ENCODE measurements at places on chromosomes 1 and 21. TPM values are rescaled to one million over a fixed set of nuclear protein-coding genes. Genes with fewer than 3 reads are reported as not detected.

GRCh38 chr1:15492596-15492995 is 16.7 kb downstream of the CELA2B start:
- peaks cover 7% of the 10 kb centered on the region for H3K4me1 ChIP-seq
- H3K27me3 ChIP-seq = no peaks in the 10 kb centered on the region
- H3K27ac ChIP-seq = no peak overlapping the region

DNA sequence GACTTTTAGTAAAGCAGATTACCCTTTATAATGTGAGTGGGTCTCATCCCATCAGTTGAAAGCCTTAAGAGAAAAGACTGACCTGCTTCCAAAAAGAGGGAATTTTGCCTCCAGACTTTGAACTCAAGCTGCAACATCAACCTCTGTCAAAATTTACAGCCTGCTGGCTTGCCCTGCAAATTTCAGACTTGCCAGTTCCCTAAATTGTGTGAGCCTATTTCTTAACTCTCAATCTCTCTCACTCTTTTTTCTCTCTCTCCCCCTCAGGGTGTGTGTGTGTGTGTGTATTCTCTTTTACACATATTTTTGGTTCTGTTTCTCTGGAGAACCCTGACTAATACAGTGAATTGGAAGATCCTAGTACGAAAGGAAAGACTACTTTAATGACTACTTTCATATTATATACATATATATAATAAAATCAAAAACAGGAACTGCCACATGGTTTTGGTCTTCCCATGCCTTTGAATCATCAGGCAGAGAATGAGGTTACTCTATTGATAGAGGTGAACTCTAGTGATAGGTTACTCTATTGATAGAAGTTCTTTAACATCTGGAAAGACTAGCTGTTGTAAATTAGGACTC is 6.4 kb downstream of the OR2C3 start:
- no peaks in the 10 kb centered on the region for H3K36me3 ChIP-seq
- H3K4me1 ChIP-seq = no peaks in the 10 kb centered on the region
- no peak overlapping the region for H3K4me3 ChIP-seq
- no peaks in the 10 kb centered on the region for H3K27me3 ChIP-seq

- no peaks in the 10 kb centered on the region for H3K4me1 ChIP-seq
- H3K27ac ChIP-seq = no peak overlapping the region
- H3K4me3 ChIP-seq = no peak overlapping the region
- no peak for DNase-seq
- peaks cover 7% of the 10 kb centered on the region for H3K27me3 ChIP-seq
Observed at GRCh38 chr1:38068220-38068979, 21.8 kb upstream of the POU3F1 start.

- no peaks in the 10 kb centered on the region for H3K4me1 ChIP-seq
- no peaks in the 10 kb centered on the region for H3K36me3 ChIP-seq
- H3K27me3 ChIP-seq = no peaks in the 10 kb centered on the region
- no peak for DNase-seq
Observed at GRCh38 chr1:219099307-219099706, 74.4 kb upstream of the LYPLAL1 start.

DNA sequence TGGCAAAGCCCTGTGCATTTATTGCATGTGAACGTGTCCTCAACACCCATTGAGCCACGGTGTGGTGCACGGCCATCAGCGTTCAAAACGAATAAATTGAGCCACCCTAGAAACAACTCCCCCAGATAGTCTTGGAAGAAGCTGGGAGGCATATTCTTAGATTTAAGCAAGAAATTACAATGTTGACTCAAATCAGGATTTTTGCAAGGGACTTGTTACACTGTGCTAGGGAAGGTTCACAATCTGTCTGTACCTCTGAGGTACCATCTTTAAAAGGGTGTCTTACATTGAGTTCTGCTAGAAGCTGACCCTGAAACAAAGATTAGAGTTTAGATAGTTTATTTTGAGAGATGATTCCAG is 16.2 kb downstream of the CD247 start:
- no peaks in the 10 kb centered on the region for H3K4me1 ChIP-seq
- no peaks in the 10 kb centered on the region for H3K36me3 ChIP-seq

DNA sequence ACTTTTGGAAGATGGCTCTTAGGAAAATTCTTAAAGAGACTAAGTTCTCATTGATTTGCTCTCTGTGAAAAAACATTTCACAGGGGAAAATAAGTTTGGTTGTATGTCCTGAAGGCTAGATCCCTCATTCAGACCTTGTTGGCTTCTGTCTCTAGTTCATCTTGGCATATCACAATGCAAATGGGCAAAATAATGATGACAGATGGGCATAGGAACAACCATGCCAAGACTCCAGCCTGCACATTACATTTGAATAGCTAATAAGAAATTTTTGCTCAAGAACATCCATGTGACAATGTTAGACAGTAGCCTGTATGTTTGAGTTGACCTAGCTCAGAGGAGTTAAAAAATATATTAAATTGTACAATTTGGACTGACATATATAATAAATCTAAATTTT is 292.9 kb downstream of the PLA2G4A start:
- no peak overlapping the region for H3K27ac ChIP-seq
- H3K4me1 ChIP-seq = no peaks in the 10 kb centered on the region
- H3K36me3 ChIP-seq = no peaks in the 10 kb centered on the region
- no peak overlapping the region for H3K4me3 ChIP-seq
- H3K27me3 ChIP-seq = no peaks in the 10 kb centered on the region

DNA sequence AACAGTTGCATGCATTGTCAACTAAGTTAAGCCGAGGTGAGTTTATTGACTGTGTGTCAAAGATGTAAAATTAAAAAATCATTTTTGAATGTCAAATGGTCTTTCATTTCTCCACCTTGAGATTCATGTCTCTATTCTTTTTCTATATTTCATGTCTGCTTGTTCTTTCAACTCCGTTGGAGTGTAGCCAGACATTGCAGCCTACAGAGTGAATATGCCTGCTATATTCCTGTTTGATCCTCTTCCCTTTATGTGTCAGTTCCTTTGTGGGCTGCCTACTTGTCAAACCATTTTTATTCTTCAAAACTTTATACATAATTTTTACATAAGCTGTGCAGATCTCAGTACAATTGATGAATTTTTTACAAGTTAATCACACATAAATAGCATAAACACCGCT is 1325.8 kb upstream of the PRMT6 start:
- H3K27ac ChIP-seq = no peak overlapping the region
- no peaks in the 10 kb centered on the region for H3K27me3 ChIP-seq
- no peaks in the 10 kb centered on the region for H3K4me1 ChIP-seq
- H3K4me3 ChIP-seq = no peak overlapping the region
- no peaks in the 10 kb centered on the region for H3K36me3 ChIP-seq

DNA sequence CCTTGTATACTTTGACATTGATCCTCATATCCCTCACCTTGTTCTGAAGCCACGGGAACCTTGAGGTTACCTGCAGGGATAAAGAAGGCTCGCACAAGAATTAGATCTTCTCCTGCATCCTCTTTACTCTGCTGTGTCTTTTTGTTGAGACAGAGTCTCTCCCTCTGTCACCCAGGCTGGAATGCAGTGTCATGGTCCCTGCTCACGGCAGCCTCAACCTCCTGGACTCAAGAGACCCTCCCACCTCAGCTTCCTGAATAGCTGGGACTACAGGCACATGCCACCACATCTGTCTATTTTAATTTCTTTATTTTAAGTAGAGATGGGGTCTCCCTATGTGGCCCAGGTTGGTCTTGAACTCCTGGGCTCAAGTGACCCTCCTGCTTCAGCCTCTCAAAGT is 134.7 kb downstream of the PTPRC start:
- H3K27ac ChIP-seq = no peak overlapping the region
- no peaks in the 10 kb centered on the region for H3K27me3 ChIP-seq
- H3K36me3 ChIP-seq = no peaks in the 10 kb centered on the region
- H3K4me1 ChIP-seq = peaks cover 29% of the 10 kb centered on the region
- no peak overlapping the region for H3K4me3 ChIP-seq
- no peak for DNase-seq

DNA sequence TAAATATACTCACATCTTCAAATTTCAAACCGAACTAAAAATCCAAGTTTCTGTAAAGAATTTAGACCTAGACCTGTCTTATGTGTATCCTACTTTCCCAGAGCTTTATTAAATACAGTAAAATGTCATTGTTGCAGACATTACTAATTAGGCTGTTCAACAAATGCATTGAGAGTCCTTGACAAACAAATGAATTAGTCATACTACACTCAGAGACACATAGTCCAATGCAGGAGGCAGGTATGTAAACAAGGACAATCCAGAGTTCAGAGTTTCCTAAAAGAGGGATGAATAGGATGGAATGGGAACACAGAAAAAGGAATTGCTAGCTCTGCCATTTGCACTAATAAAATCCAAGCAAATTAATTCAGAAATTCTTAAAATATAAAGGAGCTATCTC is 1.6 kb upstream of the EGLN1 start:
- no peak overlapping the region for H3K4me3 ChIP-seq
- peak; percentile 21 for DNase-seq
- H3K4me1 ChIP-seq = peaks cover 29% of the 10 kb centered on the region
- no peaks in the 10 kb centered on the region for H3K27me3 ChIP-seq
- H3K36me3 ChIP-seq = no peaks in the 10 kb centered on the region

GRCh38 chr1:175095978-175096607 is 28.5 kb downstream of the TNN start:
- H3K27me3 ChIP-seq = no peaks in the 10 kb centered on the region
- no peak overlapping the region for H3K4me3 ChIP-seq
- no peak overlapping the region for H3K27ac ChIP-seq

DNA sequence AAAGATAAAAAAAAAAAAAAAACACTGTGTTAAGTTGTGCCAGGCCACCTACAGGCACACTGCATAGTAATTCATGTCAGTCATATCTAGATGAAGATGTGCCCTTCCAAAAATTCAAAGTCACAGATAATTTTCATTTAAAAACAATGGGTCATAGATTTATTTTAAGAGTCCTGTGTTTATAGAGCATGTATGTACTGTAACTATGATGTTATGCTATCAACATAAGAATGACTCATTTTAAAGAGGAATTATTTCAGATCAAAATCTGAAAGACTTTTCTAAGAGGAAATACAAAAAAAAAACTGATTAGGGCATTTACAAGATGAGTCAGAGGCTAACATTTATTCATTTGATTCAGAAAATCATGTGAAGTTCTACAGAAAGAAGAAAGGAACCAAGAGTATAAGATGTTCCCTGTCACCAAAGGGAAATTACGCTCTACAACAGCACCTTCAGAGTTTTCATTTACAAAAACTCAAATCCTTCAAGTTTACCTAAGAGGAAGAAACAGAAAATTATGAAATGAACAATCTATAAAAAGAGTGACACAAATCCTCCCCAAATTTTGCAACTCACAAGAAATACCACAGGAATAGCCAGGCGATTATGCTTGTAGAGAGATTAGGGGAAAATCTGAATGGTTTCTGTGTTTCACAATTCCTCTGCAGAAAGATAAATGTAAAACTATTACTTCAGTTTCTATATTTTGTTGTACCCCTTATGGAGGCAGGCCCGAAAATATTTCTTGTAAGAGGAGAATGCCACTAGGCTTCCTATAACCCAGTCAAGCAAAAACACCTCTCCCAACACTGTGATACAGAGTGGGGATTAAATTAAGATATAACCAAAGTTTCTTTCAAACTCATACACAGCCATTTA is 13.8 kb downstream of the TP53BP2 start:
- no peaks in the 10 kb centered on the region for H3K36me3 ChIP-seq
- no peaks in the 10 kb centered on the region for H3K27me3 ChIP-seq
- no peak overlapping the region for H3K4me3 ChIP-seq

GRCh38 chr1:76330991-76331603 is 256.6 kb downstream of the ST6GALNAC3 start:
- H3K27me3 ChIP-seq = no peaks in the 10 kb centered on the region
- H3K27ac ChIP-seq = no peak overlapping the region
- no peaks in the 10 kb centered on the region for H3K36me3 ChIP-seq
- H3K4me3 ChIP-seq = no peak overlapping the region
- H3K4me1 ChIP-seq = no peaks in the 10 kb centered on the region
- DNase-seq = peak; percentile 76

DNA sequence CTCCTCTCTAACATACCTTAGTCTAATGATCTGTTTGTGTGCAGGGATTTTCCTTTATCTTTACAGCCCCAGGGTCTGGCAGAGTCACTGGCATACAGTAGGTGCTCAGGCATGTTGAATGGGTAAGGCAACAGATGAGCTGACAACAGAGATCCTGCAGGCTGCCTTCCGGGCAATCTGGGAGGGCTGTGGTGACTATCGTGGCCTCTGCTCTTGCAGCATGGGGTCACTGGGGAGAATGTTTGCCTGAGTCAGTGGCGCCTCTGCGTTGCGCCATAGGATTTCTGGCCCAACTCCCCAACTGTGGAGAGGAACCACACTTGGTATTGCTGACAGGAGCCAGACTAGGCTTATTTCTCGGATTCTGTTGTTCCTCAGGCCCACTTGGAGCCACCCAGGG is 93.8 kb downstream of the LAMC2 start:
- peaks cover 12% of the 10 kb centered on the region for H3K4me1 ChIP-seq
- no peak overlapping the region for H3K4me3 ChIP-seq
- H3K27ac ChIP-seq = peak overlapping the region; percentile 32
- DNase-seq = no peak

GRCh38 chr21:27759091-27759659 is 792.3 kb upstream of the ADAMTS5 start:
- no peaks in the 10 kb centered on the region for H3K36me3 ChIP-seq
- no peak for DNase-seq
- H3K27ac ChIP-seq = no peak overlapping the region
- no peaks in the 10 kb centered on the region for H3K4me1 ChIP-seq

DNA sequence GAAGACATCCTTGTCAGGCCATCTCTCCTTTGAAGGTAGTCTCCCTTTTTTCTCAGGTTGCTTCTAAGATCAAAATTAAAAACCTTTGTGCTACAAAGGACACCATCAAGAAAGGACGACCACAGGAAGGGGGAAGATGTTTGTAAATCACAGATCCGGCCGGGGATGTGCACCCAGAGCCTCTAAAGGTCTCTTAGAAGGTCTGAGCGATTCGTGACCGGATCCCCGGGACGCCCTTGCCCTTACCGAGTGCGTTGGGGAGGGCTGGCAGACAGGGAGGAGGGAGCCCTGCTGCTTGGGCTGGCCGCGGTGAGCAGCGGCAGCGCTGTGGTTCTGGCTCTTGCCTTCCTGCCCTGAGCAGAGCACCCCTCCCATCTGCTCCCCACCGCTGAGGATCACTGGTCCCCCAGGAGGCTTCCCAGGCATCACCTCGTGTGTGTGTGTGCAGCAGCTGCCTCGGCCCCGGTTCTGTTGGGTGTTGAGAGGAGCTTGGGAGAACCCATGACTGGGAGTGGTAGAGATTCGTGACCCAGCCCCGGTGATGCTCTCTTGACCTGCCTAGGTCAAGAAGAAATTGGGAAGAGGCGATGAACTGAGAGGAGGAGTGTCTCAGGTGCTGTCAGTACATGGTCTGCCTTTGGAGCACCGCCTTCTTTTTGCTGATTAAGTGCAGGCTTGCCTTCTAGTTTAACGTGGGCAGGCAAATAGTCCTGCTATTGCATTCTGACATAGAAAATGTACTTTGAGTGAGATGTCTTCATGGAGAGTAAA is 34.5 kb downstream of the AGPAT3 start:
- peaks cover 12% of the 10 kb centered on the region for H3K4me1 ChIP-seq
- H3K36me3 ChIP-seq = no peaks in the 10 kb centered on the region
- no peak for DNase-seq
- H3K4me3 ChIP-seq = no peak overlapping the region

GRCh38 chr1:76395059-76395458 is 320.5 kb downstream of the ST6GALNAC3 start:
- no peaks in the 10 kb centered on the region for H3K36me3 ChIP-seq
- no peak overlapping the region for H3K4me3 ChIP-seq
- no peaks in the 10 kb centered on the region for H3K27me3 ChIP-seq
- no peaks in the 10 kb centered on the region for H3K4me1 ChIP-seq
- DNase-seq = no peak
- no peak overlapping the region for H3K27ac ChIP-seq

Gene MSH4
- 0.09 TPM for total RNA-seq

Gene SYT6
- total RNA-seq = not detected

Gene PRRX1
- total RNA-seq = not detected

Gene AIM2
- not detected for total RNA-seq

Gene PCAT6
- 1.7 TPM for total RNA-seq

Gene ZNF695
- total RNA-seq = 4.8 TPM

Gene CREB3L4
- 9.9 TPM for total RNA-seq

Gene S100A3
- 0.42 TPM for total RNA-seq

Gene EEIG2
- 7.2 TPM for total RNA-seq

Gene ZNF593OS
- total RNA-seq = not detected
